ENCODE measurements at places on chromosomes 3 and 15.

- no peak for DNase-seq
Observed at GRCh38 chr3:94162700-94163099, 99.8 kb downstream of the NSUN3 start.

GRCh38 chr15:40439960-40440742, 602 bp upstream of the BAHD1 start:
- DNase-seq, result no peak

- DNase-seq, result no peak
Observed at GRCh38 chr3:17629400-17629799, 113.0 kb downstream of the TBC1D5 start.

DNA sequence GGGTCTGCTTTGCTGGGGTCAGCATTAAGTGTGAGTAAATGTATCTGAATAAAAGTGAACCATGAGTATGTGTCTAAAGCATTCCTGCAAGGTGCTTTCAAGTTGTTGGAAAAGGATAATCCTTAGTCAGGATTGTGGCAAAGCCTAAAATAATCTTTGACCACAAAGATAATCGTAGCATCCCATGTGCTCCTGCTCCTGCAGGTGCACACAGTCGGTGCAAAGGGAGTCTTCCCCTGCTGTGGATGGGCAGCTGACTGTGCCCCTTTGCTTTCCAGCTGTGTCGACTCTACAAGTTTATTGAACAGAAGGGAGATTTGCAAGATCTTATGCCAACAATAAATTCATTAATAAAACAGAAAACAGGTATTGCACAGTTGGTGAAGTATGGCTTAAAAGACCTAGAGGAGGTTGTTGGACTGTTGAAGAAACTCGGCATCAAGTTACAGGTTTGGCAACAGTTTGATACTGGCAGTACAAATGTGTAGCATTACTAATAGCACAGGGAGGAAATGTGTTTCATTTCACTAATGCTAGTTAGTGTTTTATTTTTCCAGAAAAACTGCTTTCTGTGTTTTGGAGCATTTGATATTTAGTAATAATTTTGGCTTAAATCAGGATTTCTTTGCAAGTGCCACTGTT, 22.6 kb downstream of the SRP14 start:
- no peak for DNase-seq

- no peak for DNase-seq
Observed at GRCh38 chr15:66651913-66652642, 50.0 kb upstream of the SMAD6 start.

- no peak for DNase-seq
Observed at GRCh38 chr3:133926736-133927539, 31.3 kb upstream of the RAB6B start.

DNA sequence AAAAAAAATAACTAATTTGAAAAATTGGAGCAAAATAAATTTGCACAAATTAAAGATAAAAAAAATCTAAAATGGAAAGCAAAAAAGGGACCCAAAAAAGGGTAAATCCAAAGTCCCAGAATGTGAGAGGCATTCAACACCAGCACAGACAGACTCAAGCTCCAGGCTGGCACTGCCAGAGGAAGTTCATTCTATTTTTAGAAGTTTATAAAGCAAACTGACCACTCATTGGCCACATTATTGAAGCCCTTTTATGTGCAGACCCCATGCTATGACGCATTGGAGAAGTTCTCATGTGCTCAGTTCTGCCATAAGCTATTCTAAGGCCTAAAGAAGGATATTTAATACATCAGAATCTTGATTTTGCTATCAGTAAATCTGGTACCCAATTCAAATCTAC, 17.6 kb upstream of the BOC start:
- DNase-seq, result no peak

GRCh38 chr15:93250209-93250608, 161.2 kb upstream of the RGMA start:
- DNase-seq, result no peak

DNA sequence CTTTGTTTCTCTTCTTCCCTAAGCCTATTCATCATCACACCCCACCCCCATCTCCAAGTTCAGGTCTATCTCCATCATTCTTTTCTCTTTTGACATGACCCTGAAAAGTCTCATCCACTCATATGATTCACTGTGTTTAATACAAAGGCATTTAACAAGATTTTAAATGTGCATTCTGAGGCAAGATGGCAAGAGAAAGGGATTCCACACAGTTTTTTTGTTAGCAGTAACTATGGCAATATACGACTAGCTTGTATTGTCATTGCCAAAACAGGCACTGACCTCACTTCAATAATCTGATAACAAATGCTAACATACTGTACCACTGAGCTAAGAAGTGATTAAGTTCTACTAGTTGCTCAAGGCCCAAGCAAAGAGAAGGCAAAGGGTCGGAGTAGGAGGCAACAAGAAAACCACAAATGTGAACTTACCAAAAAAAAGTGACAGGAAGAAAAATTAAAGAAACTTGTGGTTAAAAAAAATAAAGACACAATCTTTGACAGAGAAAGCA, 53.2 kb downstream of the FBN1 start:
- no peak for DNase-seq

DNA sequence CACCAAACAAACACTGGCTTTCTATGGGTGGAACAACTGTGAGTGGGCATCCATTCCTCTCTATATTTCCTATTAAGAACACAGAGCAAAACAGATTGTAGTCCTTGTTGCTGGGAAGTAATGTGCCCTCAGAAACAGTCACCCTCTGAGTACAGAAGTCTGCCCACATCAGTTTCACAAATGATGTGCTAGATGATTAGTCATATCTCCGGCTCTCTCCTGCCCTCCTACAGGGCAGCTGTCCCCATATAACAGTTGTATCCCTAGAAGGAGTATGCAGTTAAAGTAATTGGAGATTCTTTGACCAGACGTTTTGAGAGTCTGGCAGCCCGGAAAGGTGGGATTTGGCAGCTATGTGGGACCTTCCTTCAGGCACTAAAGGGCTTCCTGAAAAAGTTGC, 159.9 kb downstream of the APBA2 start:
- DNase-seq, result no peak

DNA sequence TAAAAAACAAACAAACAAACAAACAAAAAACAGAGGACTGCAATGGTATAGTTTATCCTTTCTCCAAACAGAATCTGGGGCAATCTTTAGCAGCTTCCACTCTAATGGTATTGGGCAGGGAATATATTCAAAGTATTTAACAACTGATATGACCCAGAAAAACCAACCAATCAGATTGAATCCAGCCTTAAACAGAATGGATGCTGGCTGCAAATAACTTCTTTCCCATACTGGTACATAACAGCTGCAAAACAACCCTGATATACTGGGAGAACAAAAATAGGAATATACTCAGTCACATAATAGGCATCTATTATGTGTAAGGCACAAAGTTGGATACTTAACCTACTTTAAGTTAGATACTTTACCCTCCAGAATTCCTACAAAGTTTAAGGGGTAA, 49.1 kb downstream of the UBR1 start:
- DNase-seq, result no peak

DNA sequence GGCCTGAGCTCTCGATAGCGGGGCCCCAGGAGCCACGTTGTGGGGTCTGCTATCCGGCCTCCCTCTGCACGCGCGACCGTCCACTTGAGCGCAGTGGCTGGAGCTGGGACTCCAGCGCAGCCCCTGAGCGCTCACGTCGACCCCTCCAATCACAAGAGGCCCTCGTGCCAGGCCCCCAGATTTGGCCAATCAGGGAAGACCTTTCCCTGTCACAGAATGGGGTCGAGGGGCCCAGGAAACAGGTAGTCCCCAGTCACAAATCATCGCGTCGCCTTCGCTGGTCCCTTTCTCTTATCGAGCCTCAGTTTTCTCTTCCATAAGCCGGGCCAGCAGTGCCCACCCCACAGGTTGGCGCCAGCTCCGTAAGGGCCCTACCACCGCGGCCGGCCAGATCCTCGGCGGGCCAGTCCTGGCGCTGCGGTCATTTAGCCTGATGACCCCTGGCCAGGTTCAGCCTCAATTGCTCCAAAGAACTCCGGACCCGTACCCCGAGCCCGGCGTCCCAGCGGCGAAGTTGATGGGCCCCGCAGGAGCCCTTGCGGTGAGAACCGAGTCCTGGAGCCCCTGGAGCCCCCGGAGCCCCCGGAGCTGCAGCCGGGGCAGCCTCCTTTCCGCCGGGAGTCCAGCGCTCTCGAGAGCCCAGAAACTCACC, 435 bp downstream of the ALDH1L1 start:
- no peak for DNase-seq

GRCh38 chr3:15977090-15977489, 179.3 kb upstream of the ANKRD28 start:
- no peak for DNase-seq

DNA sequence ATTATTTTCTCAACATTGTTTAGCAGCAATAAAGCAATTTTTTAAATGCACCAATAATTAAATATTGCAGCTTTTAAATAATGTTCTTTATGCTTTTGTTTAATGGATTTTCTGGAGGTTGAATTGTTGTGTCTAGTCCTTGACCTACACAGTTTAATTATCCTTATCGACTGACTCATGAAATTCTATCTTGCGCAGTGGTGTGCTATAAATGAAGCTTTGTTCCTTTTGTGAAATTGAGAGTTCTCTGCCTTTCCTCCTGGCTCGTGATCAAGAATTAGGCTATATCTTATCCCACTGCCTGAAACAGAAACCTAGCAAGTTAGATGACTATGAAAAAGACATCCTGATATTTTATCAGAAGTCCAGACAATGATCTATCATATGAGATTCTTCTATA, 37.0 kb upstream of the PIK3R4 start:
- DNase-seq, result no peak

DNA sequence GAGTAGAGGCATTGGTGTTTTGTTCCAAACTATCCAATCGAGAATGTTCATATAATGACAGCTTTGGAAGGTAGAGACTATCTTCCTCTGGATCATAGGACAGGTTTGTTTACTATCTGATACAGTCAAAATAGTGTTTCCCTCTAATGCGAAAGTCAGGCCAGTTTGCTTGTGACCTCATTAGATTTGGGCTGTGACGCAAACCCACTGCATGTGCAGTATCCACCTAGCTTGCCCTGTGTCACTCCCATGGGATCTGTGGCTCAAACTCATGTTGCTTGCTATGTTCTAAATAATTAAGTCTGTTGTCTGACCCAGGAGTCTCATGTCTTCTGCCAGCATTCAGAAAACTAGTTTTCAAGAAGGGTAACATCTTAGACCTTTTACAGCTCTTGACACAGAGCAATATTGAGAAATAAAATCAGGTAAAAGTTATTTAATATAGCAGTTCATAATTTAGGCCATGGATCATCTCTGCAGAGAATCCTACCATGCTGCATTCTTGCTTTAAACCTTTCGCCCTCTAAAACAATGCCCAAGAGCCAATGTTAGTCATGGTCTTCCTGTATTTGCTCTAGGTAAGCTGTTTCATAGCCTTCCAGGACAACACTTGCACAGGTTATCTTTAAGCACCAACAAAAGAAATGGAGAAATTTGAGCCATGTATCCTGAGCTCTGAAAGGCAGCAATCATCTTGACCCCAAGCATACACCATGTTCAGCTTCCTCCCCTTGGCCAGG, 26.4 kb downstream of the NIT2 start:
- no peak for DNase-seq

DNA sequence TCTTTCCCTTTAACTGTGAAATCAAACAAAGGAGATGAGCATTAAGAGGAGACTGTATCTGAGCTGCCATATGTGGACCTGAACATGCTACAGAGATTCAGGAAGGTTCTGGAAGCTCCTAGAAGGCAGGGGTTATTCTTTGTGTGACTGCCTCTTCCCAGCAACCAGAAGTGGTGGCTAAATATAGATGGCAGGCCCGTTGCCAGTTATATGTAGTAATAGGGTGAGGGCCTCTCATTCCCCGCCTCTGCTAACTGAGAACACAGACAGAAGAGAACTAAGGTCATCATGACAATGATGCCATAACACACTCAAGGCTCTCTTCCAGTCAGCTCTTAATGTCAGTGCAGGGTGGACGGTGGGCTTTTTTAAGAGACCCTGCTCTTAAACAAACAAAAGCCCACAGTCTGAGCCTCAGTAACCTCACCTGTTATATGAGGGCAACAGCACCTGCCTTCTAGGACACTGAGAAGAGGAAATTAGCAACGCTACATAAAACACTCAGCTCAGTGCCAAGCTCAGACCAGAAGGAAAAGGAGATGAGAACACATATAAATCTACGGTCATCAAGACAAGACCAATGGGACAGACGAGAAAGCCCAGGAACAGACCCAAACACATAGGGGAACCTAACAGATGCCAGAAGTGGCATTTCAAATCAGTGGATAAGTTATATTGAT, 22.3 kb downstream of the CFAP92 start:
- no peak for DNase-seq

DNA sequence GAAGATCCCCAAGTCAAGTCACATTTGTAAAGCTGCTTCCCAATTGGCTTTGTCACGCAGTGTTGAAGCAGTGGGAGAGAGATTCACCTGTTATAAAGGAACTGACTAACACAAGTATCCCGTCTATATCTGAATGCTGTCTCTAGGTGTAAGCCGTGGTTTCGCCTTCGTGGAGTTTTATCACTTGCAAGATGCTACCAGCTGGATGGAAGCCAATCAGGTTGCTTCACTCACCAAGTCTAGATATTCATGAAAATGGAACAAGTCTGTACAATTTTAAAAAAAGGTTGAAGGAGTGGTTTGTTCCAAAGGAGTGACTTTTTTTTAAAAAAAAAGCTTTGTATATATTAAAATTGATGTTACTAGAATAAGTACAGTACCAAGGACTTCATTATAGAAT, 11.7 kb downstream of the RBM5 start:
- DNase-seq, result no peak

DNA sequence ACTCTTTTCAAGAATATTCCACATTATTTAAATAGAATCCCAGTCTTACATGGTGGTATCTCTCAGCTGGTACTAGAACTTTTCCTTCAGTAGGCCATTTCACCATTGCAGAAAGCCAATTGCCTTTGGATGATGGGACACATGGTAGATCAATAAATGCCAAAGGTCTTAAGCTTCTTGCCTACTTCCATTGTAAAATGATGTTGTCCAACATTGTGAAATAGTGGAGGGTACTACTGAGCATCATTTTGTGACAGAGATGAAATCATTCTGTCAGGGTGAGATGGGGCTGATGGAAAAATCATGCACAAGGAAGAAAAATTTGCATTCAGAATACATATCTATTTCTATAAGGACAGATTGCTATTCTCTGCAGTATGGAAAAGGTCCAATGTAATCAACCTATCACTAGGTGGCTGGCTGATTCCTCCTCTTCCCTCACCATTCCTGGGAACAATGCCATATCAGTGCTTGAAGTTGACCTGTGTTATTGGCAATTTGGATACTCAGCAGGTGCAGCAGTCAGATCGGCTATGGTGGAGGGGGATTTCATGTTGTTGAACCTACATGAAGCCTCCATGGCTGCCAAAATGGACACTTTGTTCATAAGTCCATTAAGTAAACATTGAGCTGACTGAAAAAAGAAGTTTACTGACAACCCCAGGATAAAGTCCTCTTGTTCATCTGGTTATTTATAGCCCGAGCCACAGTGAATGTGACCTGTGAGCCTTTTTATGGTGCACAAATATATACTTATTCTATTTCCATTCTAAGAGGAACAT, 596.9 kb upstream of the ARPP21 start:
- DNase-seq, result no peak

- no peak for DNase-seq
Observed at GRCh38 chr15:74264081-74264501, 28.0 kb downstream of the CCDC33 start.
